Skeletal muscle tissue (tissue), 5 donors: ENCODE measurements at places on chromosomes 1 and 21. TPM values are rescaled to one million over a fixed set of nuclear protein-coding genes. Genes with fewer than 3 reads are reported as not detected.

Gene LSS
- total RNA-seq = 14.1 TPM

Gene MMP23B
- total RNA-seq = 17.2 TPM

Gene SLAMF8
- 1.6 TPM for total RNA-seq

Gene RSPH1
- not detected for total RNA-seq

Gene BSDC1
- total RNA-seq = 37.1 TPM

Gene PLA2G2D
- total RNA-seq = not detected
